ENCODE measurements at places on chromosomes 3 and 15. TPM values are rescaled to one million over a fixed set of nuclear protein-coding genes. Genes with fewer than 3 reads are reported as not detected.

DNA sequence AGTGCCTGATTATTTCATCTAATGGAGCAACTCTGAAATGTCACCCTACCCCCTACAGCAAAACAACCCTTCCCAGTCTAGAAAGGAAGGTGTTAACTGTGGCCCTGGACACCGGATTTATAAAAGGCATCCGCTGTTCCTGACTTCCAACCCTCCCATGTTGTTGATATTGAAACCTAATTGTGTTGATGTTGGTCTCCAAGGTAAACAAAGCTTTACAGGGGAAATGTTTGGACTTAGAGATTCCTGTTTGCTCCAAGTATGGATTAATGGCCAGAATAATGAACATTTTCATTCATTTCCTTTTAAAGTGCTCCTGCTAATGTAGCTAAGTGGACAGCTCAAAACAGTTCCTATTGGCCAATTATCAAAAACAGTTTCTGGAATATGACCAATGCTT is 19.4 kb upstream of the LMCD1 start:
- no peak for DNase-seq

TP63 gene
- 0.16 TPM for total RNA-seq

DNA sequence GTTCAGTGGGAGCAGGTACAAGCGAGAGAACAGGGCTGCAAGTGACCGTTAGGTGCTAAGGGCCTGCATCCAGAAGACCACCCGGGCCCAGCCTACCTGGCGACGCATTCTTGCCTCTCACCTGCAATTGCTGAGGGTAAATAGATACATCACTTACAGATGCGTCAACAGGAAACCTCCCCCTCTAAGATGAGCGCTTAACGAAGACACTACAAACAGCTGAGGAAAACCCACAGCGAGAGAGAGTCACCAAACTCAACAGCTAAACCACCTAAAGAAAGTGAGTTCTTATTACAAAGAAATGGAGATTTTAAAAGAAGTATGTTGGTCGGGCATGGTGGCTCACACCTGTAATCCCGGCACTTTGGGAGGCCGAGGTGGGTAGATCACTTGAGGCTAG is 157.9 kb downstream of the CHSY1 start:
- DNase-seq: no peak

- DNase-seq: no peak
Observed at GRCh38 chr15:50906954-50907600, 1.4 kb upstream of the AP4E1 start.

GRCh38 chr3:12924437-12924836 is 83.1 kb upstream of the RPL32 start:
- no peak for DNase-seq

PRR23E gene
- total RNA-seq: not detected

DNA sequence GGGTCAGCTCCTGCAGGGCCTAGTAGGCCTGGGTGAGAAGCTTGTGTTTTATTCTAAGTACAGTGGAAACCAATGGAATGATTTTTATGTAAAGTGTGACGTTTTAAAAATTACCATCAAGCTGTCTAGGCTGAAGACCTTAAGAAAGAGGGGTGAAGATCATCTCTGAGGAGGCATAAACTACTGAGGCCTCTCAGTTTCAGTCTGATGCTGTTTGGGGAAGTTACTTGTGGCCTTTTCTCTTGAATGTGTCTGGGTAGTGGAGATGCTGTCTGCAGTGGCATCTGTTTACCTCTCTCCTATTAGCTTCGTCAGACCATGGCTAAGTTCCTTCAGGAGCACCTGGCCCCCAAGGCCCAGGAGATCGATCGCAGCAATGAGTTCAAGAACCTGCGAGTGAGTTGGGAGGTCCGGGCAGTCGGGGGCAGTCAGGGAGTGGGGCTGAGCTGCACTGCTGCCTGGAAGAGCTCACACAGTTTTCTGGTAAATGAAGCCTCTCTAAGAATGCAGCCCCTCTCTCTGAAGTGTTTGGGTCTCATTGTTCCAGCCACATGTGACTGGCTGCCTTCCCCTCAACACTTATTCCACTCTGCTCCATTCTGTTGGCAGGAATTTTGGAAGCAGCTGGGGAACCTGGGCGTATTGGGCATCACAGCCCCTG is 1.9 kb downstream of the IVD start:
- no peak for DNase-seq

RTF1 gene
- total RNA-seq: 47.5 TPM

GRCh38 chr3:65902304-65902793 is 136.4 kb downstream of the MAGI1 start:
- no peak for DNase-seq

- no peak for DNase-seq
Observed at GRCh38 chr3:188712248-188712924, 459.4 kb upstream of the TPRG1 start.

SAXO2 gene
- total RNA-seq: 2.0 TPM

GHSR gene
- not detected for total RNA-seq

DNA sequence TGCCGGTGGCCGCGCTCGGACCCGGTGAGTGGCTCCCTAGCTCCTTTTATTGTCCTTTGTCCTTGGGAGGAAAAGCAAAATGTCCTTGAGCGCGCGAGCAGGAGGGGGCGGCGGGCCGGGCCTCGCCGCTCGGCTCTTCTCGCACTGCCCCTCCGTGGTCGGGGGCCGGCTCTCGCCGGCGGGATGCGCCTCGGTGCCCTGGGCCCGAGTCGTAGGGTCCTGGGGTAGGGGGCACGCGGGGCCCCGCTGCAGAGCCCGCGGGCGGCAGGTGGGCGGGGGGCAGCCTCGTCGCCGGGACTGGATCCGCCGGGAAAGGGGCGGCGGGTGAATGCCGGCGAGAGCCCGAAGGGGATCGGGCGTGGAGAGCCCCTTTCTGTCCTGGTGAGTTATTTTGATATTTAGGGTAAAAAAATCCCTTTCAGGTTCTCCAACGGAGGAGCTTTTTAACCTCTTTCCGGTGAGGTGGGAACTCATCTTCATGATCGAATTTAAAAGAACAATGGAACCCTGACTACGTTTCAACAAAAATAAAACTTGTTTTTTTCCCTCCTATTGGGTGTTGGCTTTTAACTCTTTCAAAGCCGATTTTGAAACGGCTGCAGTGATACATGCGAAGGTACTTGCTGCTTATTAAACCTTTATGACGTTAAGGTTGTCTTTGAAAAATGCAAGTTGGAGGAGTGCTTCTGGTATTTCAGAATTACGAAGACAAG is 16.8 kb upstream of the CHD2 start:
- no peak for DNase-seq

DNA sequence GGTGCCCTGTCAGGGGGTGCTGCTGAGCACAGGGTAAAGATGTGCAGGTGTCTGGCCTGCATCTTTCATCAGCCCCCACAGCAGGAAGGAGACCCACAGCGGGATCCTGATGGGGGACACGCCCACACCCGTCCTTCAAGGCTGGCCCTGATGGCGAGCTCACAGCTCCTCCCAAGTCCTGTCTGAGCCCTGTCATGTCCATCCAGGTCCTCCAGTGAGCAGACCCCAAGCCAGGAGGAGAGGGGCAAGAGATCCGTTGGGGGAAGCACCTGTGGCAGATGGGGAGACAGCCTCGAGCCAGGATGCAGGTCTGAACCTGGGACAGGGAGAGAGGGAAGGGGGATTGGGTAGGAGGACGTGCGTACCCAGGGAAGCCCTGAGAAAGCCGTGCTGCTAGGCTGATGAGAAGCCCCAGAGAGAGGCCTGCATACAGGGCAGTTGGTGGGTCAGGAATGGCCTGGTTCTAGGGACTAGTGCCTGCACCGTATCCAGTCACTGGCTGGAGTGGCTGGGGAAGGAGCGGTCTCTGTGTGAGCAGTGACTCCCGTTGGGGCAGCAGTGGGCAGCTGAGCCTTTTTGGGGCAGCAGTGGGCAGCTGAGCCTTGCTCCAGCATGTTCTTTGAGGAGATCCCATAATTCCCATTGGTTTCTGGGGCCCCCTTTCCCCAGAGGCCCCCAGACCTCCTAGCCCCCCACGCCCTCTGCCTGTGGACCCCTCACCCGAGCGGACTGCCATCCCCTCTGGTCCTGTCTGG is 133.3 kb upstream of the MEF2A start:
- no peak for DNase-seq

DNA sequence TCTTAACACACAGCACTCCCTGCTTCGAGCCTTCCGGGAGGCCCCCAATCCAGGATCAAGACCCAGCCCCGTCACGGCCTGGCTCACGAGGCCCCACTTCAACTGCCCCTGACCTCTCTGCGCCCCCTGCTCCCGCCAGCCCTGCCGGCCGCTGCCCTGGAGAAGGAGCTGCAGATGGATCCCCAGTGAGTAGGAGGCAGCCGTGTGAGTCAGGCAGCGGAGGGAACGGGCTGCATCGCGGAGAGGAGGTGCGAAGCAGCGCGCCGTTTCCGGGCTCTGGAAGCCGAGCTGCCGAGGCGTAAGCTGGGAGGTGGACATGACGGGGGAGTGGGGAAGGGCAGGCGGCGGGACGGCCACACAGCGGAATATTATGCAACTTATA is 133.4 kb downstream of the TPRA1 start:
- DNase-seq: no peak

GRCh38 chr3:132033471-132033870 is 1.3 kb downstream of the CPNE4 start:
- DNase-seq: no peak

GRCh38 chr3:50516440-50516871 is 13.0 kb upstream of the CACNA2D2 start:
- DNase-seq: no peak

GRCh38 chr15:65757256-65757655 is 34.8 kb downstream of the DENND4A start:
- DNase-seq: no peak

- DNase-seq: peak; percentile 83
Observed at GRCh38 chr15:71743861-71744382, 66.4 kb upstream of the NR2E3 start.

TMEM44 gene
- 27.9 TPM for total RNA-seq

BOC gene
- total RNA-seq: 17.9 TPM

GRCh38 chr3:3740061-3740460 is 59.2 kb upstream of the LRRN1 start:
- no peak for DNase-seq

DNA sequence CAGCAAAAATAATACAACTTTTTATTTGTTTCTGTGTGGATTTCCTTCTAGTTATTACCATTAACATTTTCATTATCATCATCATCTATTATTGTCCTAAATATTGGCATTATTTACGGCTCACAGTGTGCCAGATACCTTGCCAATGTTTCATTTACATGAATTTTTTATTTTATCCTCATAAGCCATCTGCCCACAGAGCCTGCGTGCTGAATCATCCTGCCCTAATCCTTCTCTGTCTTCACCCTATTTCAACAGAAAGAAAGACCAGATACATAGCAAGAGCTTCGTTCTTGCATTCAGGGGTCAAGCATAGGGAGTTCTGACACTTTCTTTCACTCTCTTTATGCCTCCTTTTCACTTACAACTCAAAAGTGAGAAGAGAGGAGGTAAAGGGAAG is 82.0 kb downstream of the KCNMB2 start:
- no peak for DNase-seq

HOMER2 gene
- total RNA-seq: 6.3 TPM

Data from osteocyte (in vitro differentiated cells).